ENCODE measurements at places on chromosomes 7 and 10.
A peak's percentile ranks its signal among the peaks of the same experiment; 100 is the strongest.

DNA sequence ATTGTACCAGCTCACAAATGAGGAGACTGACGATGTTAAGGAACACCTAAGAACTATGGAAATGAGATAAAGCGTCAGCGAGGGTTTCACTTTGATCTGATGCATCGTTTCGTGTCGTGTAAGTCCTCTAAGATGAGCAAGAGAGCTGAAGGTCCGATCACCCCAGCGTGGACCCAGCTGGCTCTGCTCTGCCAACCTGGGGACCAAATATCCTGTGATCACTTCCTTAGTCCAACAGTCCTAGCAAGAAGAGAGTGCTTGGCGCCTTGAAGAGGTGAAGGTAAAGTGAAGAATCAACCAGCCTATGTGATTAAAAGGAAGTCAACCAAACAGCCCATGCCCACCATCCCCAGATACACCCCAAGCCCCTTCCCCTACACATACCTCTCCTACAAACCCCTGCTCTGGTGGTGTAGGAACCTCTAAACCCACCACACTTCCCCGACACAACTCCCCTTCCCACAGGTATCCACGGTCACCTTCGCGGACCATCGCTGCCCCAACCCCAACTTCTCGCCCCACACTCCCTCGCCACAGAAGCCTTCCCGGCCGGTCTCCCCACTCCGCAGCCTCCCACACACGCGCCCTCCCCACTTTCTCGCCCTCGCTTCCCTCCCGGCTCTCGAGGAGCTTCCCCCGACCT, 722 bp downstream of the UPF2 start:
- DNase-seq, result peak; percentile 22

- no peak for DNase-seq
Observed at GRCh38 chr7:70953331-70953741, 178.6 kb upstream of the GALNT17 start.

GRCh38 chr7:28954946-28955345, 3.2 kb downstream of the TRIL start:
- no peak for DNase-seq

- no peak for DNase-seq
Observed at GRCh38 chr10:132069849-132070182, 4.1 kb downstream of the JAKMIP3 start.

- DNase-seq, result no peak
Observed at GRCh38 chr7:44093102-44093641, 10.8 kb upstream of the POLM start.

DNA sequence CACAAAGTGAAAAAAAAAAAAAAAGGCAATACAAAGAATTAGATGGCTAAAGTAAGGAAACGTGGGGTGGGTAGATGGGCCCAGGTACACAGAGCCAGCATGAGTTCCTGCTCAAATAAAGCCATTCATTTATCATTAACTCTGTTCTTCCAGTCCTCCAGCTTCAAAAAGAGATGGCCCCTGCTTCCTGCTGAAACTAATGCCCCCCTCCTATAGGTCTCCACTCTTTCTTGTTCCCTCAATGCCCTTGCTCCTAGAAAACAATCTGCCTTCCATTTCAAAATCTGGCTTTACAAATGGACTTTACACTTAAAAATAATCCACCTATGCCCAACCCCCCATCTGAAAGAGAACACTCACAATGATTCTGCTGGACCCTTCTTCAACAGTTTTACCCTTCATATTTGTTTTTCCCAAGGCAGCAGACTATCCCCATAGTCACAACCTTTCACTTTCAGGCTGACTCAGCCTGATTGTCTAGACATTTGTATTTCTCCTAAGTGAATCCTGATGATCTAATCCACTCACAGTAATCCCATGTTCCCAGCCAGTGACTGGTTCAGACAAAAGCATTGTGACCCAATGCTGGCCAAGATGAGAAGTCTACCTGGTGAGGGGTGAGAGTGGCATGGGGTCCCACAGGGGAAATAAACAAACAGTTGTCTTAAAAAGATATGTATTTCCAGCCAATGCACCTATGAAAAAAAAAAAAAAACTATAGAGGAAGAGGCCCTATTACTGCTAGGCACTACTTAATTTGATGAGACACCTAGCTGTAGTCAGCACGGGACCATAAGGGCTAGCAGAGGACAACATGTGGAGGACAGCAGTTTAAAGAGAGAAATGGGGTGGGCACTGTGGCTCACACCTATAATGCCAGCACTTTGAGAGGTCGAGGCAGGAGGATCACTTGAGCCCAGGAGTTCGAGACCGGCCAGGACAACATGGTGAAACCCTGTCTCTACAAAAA, 74.6 kb upstream of the GRID1 start:
- no peak for DNase-seq

- no peak for DNase-seq
Observed at GRCh38 chr10:125084191-125084613, 76.2 kb downstream of the CTBP2 start.

DNA sequence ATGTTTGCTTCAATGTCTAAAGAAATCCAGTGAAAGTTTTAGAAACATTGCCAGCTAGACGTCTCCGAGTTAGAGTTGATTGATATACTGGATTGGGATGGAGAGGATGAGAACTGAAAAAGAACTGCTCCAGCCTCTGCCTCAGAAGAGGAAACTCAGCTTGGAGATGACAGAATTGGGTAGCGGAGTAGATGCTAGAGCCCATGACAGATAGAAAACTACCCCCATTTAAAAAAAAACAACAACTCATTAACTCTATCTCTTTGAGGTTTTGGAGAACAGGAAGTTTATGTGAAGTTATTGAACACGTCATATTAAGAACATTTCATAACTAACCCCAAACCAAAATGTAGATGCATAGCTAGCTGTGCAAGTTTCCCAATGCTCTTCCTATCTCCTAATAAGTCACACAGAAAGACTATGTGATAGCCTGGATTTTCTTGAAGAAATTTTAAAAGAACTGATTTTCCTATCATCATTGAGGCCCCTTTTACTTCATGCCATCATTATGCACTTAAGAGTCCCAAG, 28.3 kb upstream of the AFAP1L2 start:
- DNase-seq, result no peak

DNA sequence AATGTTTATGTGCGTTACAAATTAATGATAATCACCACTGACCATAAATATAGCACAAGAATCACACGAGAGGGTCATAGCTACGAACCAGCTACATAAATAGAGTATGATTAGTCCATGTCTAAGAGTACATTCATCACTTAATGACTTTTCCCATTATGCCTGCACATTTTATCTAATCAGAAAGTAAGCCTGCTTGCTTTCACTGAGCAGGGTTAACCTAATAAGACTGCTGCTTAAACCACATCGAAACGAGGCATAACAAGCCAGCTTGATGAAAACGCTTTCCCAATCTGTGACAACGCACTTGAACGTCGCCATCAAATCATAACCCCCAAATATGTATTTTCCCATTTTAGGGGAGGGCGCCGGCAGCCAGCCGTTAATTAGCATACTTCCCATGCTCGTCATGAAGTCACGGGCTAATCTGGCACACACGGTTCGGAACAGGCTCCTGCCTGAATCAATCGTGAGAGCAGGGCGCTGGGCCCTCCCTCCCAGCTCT, 71.5 kb downstream of the EBF3 start:
- DNase-seq, result peak; percentile 29

GRCh38 chr10:122387572-122387971, 13.1 kb downstream of the PLEKHA1 start:
- no peak for DNase-seq

DNA sequence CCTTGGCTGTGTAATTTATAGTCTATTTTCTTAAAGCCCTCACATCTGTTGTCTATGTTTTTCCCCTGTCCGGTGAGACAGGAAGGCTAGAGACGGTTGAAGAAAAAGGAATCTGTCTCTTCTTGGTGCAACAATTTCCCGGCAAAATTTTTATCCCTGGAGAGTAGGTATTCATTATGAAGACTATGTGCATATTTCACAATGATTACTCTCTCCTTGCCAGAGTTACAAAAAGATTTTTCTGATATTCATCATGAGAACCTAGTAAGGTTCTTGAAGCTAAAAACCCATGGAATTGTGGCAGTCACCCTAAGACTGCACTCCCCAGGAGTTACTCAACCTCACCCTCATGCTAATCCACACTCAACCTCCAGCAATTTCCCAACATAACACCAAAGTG, 55.0 kb upstream of the GHITM start:
- DNase-seq, result no peak

DNA sequence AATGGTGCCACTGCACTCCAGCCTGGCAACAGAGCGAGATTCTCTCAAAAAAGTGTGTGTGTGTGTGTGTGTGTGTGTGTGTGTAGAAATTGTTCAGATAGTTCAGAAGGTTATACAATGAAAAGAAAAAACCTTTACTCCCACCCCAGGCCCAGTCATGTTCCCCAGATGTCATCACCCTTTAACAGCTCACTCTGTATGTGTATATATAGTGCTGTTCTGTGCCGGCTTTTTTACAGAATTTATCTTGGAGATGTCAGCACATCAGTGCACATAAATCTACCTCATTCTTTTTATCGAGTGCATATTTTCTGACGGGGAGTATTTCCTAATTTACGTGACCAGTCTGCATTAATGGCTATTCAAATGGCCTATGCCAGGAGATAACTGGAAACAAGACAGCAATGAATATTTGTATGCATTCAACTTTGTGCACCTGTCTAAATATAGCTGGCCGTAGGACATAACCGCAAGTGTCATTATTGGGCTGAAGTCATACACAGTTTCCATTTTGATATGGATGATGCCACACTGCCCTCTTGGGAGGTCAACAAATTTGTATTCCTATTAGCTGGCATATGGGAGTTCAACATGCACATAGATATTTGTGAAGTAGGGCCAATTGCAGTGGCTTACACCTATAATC, 11.7 kb downstream of the NIPSNAP2 start:
- peak; percentile 44 for DNase-seq

- no peak for DNase-seq
Observed at GRCh38 chr10:101397140-101397539, 43.2 kb downstream of the BTRC start.

DNA sequence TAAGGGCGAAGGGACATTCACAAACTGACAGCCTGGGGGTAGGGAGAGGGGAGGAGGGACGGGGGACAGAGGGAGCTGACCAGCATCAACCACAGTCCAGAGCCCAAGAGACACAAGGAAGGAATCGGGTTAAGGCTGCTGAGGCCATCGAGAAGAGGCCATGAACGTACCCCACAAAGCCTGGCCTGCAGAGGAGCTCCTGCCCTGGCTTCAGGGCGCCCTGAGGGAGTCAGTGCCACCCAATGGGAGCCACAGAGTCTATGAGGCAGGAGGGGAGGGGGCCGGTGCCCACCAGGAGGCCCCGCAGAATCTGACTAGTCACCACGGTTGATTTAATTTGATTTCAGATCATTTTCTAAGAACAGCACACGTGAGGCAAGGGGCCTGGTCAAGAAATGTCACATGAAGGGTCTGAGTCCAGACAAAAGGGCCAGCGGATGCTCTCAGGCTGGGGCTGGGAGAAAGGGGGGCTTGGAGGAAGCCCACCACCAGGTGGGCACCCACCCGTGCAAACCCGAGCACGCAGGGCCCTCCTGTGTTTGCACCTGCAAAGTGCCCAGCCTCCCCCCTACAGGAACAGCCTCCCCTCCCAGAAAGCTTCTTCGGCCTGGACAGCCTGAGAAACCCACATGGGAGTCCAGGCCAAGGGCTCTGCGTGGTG, 40.4 kb downstream of the CAMK2B start:
- DNase-seq, result no peak

DNA sequence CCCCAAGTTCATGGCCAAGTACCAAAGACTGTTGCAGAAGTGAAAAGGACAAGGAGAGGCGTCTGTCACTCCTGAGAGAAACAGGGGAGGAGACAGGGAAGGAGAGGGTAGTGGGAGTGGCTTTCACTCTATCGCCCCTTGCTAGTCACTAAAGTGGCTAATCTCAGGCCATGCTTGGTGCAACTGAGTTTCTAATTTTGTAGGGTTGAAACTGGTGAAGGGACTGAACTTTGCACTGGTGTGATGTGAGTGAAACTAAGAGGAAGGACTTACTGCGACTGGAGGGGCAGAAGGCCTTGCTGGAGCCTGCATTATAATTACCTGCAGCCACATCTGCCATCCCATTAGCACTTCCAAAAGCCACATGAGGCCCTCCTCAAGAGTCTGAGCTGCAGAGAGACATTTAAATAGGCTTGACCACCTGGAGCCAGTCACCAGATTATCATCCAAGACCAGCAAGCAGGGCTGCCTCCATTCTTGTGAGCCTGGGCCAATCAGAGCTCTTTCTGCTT, 107.2 kb upstream of the EEPD1 start:
- no peak for DNase-seq

GRCh38 chr10:47243791-47244190, 56.2 kb upstream of the GDF10 start:
- DNase-seq, result no peak

DNA sequence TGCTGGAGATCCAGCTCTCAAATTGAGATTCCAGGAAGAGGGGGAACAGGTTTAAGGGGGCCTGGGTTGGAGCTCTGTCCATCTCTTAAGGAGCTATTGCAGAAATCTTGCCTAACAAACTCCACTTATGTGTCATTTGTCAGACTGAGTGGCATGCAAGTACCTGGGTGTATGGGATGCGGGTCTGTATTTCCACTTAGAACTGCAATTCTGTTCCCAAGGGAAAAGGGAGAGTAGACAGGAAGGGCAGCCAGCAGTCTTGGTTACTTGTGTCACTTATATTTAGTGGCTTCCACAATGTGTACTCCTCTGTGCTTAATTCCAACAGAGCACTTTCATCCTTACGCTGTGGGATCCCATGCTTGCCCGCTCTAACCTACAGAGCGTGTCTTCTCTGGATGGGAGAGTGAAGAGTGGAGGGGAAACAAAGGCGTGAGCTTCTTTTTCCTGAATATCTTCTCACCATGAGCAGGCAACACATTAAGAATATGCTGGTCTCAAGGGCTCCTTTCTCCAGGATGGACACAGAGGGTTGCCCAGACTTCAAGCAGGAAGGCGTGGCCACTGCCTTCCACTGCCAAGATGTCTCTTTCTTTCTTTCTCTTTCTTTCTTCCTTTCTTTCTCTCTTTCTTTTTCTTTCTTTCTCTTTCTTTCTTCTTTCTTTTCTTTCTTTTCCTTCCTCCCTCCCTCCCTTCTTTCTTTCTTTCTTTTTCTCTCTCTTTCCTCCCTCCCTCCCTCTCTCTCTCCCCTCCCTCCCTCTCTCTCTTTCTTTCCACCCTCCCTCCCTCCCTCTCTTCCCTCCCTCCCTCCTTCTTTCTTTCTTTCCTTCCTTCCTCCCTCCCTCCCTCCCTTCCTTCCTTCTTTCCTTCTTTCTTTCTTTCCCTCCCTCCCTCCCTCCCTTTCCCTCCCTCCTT, 153.8 kb upstream of the TNS3 start:
- no peak for DNase-seq

DNA sequence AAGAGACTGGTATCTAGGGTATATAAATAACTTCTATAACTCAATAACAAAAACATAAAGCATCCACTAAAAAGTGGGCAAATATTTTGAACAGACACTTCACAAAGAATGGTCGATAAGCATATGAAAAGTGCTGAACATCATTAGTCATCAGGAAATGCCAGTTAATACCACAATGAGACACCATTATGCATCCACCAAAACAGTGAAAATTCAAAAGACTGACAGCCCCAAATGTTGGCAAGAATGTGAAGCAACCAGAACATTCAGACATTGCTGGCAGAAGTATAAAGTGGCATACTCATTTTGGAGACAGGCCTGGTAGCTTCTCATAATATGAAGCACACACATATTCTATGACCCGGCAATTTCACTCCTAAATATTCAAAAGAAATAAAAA, 26.5 kb upstream of the GSAP start:
- no peak for DNase-seq

Measured in NCI-H1092 treated with DMSO at 0.1 percent for 48 hours (cell line).